Breast epithelium (tissue), 4 donors: ENCODE measurements at places on chromosomes 4 and X. TPM values are rescaled to one million over a fixed set of nuclear protein-coding genes. Genes with fewer than 3 reads are reported as not detected.

GRCh38 chr4:147714575-147715401 lies 17.1 kb upstream of the ARHGAP10 start:
- peak; percentile 63 for DNase-seq

The PDZD4 gene
- total RNA-seq, result 2.9 TPM

GRCh38 chr4:15744016-15744545 lies 34.0 kb upstream of the CD38 start:
- DNase-seq, result no peak

The CCKAR gene
- not detected for total RNA-seq

- DNase-seq, result no peak
These were observed 42.8 kb downstream of the TENM3 start for GRCh38 chr4:182286035-182286434.

DNA sequence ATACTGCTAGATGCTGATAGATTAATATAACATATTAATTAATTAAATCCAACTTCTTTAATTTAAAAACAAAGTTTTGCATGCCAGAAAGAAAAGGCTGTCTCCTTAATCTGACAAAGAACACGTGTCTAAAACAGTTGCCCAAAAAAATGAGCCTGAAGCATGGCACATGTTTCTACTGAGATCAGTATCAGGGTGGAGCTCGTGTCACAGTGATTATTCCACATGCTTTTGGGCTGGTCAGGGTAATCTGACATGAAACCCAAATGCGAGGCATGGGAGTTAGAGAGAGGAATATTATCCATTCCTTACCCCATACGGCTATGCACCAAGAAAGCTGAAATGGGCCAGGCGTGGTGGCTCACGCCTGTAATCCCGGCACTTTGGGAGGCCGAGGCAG lies 79.4 kb upstream of the ADRA2C start:
- DNase-seq, result no peak

The MAGEA2B gene
- not detected for total RNA-seq

GRCh38 chr4:31283679-31284078 lies 563.5 kb downstream of the PCDH7 start:
- no peak for DNase-seq

DNA sequence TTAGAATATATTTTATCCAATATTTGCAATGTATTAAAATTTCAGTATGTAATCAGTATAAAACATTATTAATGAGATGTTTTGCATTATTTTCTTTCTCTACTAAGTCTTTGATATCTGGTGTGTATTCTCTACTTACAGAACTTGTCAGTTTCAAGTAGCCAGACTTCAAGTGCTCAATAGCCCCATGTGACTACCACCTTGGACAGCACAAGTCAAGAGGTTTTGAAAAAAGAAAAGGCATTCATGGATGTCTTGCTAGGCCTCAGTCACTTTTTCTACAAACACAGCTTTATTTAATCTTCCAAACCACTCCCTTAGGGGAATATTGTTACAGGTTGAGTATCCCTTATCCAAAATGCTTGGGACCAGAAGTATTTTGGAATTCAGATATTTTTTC lies 189.4 kb downstream of the QDPR start:
- no peak for DNase-seq

DNA sequence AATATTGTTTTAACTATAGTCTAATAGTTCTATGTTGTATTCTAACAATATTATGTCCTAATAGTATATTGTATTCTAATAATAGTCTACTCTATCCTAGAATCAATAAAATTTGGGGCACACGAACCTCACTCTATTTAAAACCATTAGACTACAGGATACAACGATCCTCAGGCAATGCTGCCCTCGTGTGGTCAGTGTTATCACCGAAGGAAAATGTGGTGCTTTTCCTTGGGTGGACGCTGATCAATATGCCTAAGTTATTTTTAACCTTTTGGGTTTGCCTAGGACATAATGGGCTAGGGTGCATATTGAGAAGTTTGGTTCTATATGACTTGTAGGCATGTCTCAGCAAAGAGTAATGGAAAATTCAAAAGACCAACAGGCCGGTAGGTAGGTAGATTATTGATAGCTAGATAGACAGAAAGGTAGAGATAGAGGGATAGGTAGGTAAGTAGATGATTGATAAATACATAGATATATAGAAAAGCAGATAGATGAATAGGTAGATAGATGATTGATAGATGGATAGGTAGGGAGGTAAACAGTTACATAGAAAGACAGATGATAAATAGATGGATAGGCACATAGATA lies 75.1 kb downstream of the PRKX start:
- DNase-seq, result no peak
